ENCODE measurements at places on chromosomes 1 and 21.

- no peak for DNase-seq
Measured at GRCh38 chr21:14383596-14384180, 742 bp upstream of the HSPA13 start.

DNA sequence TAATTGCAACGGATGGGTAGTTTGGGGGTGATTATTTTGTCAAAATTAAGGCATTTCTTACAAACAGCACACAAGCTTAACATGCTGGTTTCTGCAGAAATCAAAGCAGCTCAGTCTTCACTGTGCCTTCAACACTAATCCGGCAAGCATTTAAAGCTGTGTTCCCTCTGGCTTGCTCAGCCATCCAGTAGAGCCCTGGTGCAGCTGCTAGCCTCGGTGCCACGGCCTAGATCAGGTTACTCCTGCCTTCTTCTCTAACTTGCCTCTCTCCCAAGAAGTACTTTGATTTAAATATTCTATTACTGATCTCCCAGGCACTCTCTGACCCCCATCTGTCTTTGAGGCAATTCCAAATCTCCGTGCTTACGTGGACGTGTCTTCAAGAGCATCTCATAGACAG is 85.6 kb downstream of the GREM2 start:
- no peak for DNase-seq

DNA sequence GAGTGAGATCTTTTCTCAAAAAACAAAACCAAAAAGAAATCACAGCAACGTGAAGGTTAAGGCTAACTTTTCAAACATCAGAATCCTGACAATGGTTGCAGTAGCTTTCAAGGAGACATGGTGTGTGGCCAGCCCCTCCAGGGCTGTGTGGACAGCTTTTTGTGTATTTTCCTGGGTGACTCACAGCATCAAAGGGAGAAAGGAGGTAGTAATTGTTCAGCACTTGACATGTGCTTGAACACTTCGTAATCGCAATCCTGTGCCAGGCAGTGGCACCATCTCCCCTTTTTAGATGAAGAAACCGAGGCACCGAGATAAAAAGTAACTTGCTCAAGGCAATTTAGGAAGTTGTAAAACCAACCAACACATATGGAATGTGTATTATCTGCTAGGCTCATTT is 10.3 kb downstream of the NBL1 start:
- DNase-seq = no peak

GRCh38 chr1:67188137-67188536 is 21.9 kb downstream of the IL23R start:
- no peak for DNase-seq

GRCh38 chr1:83110156-83110555 is 888.8 kb downstream of the TTLL7 start:
- DNase-seq = no peak

- no peak for DNase-seq
Measured at GRCh38 chr1:72051538-72051937, 230.8 kb downstream of the NEGR1 start.

- DNase-seq = no peak
Measured at GRCh38 chr1:230797942-230798365, 50.8 kb downstream of the CAPN9 start.

DNA sequence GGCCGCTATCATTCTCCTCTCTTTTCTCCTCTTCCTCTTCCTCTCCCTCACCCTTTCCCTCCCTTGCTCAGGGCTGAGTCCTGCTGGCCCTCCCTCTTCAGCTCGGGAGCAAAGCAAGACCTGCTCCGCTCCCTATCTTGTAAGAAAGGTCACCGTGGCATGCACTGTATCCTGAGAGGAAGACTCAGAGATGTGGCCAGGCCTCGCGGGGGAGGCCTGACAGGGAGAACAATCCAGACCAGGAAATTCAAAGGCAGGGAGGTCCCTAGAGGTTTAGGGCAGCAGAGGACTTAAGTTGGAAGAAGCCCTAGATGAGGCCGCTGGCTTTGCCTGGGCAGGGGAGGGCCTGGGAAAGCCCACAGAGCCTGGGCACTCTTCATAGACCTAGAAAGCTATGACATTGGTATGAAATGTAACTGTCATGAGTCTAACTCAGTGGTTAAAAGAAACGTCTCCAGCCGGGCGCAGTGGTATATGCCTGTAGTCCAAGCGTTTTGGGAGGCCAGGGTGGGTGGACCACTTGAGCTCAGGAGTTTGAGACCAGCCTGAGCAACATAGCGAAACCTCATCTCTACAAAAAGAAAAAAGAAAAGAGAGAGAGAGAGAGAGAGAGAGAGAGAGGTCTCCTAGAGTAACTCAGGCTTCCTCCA is 14.6 kb upstream of the PTAFR start:
- no peak for DNase-seq

- no peak for DNase-seq
Measured at GRCh38 chr1:156295391-156295947, at the start of gene GLMP. Gene GLMP, minus strand, starts transcription at chr1:156295679. Its CDS starts 34 bp downstream, at chr1:156295645.

DNA sequence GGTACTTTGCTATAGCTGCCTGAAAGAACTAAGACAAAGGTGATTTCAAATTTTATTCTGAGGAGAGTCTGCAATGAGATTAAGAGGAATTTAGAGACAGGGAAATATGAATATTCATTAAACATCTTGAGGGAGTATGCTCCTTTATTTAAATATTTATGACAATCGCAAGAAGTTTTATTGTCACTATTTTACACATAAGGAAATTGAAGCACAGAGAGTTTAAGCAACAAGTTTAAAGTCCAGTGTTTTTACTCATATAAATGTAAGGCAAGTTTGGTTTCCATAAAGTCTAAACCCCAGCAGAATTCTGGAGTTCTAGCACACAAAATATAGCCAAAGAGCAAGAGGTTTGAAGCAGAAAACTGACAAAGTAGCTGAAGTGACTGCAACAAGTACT is 49.3 kb upstream of the SAMSN1 start:
- no peak for DNase-seq

DNA sequence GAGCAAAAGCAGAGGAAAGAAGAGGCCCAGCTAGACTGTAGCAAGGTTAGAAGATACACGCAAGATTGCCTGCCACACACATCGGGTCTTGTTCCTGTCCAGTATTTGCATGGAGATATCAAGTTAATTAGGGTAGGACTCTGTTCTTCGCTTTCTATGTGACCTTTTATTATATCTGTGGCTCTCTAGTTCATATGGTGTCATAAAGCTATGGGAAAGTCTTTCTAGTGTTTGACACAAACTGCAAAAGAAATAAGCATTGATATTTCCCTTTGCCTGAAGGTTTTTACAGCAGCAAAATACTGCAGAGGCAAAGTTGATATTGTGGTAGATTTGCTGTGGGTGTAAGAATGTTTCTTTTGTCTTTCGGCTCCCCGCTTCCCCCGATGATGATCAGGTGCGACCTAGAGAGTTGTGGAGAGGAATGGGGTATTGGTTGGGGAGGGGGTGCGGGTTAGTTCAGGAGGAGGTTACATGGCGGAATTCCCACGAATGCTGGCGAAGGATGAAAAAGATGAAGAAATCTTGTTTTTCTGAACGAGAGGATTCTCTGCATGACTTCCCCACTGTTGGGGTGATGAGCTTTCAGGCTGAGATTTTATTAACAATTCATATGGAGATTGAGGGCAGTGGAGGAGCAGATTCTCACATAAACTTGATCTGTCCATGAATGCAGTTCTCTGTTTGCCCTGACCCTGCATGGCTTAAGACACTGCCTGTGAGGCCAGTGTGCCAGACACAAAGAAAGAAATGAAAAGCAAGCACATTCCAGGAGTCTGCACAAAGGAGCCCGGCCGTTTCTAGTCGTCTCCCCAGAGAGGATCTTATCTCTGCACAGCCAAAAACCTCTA is 550.2 kb downstream of the USP25 start:
- DNase-seq = no peak

- no peak for DNase-seq
Measured at GRCh38 chr1:242623119-242623518, 98.6 kb upstream of the PLD5 start.

- no peak for DNase-seq
Measured at GRCh38 chr21:27333096-27333495, 366.2 kb upstream of the ADAMTS5 start.
